DMS53 (cell line): ENCODE measurements at places on chromosomes 1 and 21.

- DNase-seq, result peak; percentile 79
Measured at GRCh38 chr1:101769520-101769919, 227.2 kb downstream of the OLFM3 start.

GRCh38 chr1:15357612-15358207 lies 52.0 kb upstream of the EFHD2 start:
- DNase-seq, result no peak

DNA sequence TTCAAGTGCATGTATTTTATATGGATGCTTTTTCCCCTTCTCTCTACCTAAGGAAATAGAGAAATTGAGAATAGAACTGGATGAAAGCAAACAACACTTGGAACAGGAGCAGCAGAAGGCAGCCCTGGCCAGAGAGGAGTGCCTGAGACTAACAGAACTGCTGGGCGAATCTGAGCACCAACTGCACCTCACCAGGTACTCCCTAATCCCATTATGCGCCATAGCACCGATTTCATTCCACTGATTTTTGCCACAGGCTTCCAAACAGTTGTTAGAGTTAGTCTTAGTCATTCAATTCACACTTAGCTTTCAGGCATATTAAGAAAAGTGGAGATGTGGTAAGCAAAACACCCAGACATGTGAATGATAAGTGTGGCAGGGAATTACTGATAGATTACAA lies 122.8 kb downstream of the SDCCAG8 start:
- no peak for DNase-seq

DNA sequence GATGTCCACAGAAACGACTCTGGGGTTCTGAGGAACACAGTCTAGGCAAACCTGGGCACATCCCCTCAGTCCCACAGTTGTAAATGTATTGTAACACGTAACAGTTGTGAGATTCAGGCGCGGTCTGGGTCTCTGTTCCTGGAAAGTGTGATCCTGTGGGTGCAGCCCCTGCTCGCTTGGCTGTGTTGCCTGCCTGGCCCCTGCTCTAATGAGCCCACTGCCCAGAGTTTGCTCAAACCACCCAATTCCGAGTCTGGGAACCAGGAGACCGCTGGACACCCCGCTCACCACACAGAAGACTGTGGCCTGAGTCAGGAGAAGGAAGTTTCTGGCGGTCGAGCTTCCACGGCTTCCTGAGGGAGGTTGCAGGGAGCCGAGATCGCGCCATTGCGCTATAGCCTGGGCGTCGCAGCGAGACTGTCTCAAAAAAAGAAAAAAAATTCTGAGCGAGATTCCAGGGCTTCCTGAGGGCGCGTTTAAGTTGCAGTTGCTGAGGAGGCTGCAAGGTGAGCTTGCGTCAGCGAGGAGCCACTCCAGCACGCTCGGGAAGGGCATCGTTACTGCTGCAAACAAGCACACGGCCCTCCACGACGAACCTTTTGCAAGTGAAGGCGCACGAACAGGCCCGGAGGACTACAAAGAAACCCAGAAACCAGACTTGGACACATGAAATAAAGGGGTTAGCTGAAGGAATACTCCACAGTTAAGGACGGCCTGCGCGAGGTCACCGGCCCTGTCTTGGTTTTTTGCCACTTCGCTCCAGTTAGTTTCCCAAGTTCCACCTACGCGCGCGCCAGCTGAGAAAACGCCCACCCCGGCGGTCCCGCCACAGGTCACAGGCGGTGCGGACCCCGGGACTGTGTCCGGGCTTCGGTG lies 1.1 kb downstream of the C21orf58 start:
- DNase-seq, result peak; percentile 63

- DNase-seq, result no peak
Measured at GRCh38 chr1:246838118-246838456, 93.7 kb downstream of the AHCTF1 start.

- peak; percentile 75 for DNase-seq
Measured at GRCh38 chr1:180343921-180344769, 114.1 kb downstream of the LHX4 start.

- peak; percentile 66 for DNase-seq
Measured at GRCh38 chr1:11804666-11805421, 920 bp downstream of the MTHFR start.

DNA sequence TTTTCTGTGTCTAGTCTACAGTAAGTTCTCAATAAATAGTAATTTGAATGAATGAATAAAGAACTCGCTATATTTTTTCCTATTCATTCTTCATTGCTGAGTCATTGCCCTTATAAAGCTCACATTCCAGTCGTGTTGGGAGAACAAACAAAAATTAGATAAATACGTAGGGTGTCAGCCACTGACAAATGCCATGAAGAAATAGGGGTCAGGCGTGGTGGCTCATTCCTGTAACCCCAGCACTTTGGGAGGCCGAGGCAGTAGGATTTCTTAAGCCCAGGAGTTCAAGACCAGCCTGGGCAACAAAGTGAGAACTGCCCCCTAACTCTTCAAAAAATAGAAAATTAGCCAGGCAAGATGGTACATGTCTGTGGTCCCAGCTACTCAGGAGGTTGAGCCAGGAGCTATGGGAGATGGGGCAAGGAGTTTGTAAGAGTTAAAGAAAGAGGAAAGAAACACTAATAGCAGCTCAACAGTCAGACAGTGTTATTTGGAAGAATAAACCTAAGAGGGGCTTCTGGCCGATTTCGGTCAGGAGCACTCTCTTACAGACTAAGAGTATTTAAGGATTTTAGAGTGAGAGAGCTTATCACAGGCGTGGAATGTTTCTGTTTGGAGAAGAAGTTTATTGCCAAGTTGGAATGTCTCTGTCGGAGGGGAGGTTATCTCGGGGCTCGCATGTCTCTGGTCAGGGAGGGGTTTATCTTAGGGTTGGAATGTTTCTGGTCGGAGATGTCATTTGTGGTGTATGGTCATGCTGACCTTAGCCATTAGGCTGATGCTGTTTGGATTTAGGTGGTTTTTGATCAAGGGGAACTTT lies 1.8 kb upstream of the CHML start:
- peak; percentile 45 for DNase-seq

DNA sequence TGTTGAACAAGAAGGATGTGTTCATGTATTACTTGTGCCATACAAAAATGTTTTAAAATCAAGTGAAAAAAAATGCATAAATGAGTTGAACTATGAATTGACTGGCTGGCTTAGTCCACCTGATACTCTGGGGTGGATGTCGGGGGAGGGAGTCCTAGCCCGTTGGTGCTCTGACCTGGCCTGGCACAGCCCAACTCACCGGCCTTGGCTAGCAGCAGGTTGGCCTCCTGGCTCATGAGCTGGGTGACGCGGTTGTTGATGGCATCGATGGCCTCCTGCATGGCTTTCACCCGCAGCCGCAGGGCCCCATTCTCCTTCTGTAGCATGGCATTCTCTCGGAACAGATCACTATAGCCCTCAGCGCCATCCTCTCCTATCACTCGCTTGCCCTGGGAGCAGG lies 21.6 kb downstream of the KIF21B start:
- DNase-seq, result peak; percentile 62

DNA sequence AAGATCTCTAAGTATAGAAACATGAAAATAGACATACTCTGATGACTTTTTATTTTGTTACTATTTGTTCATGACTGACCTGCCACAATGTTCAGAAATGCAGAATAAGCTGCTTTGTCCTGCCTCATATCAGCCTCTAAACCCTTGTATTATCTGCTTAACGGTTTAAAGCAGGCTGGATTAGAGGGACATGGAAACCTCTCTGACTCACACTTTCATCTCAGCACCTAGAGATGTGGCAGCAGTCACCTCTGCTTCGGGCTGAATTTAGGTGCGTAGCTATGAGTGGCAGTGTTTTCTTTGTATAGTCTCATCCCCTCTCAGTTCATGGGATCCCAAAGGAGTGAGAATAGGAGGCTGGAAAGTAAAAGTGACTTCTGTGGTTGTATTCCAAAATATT lies 255.4 kb downstream of the RGS7 start:
- no peak for DNase-seq

GRCh38 chr1:216847397-216848036 lies 124.3 kb upstream of the ESRRG start:
- DNase-seq, result no peak

DNA sequence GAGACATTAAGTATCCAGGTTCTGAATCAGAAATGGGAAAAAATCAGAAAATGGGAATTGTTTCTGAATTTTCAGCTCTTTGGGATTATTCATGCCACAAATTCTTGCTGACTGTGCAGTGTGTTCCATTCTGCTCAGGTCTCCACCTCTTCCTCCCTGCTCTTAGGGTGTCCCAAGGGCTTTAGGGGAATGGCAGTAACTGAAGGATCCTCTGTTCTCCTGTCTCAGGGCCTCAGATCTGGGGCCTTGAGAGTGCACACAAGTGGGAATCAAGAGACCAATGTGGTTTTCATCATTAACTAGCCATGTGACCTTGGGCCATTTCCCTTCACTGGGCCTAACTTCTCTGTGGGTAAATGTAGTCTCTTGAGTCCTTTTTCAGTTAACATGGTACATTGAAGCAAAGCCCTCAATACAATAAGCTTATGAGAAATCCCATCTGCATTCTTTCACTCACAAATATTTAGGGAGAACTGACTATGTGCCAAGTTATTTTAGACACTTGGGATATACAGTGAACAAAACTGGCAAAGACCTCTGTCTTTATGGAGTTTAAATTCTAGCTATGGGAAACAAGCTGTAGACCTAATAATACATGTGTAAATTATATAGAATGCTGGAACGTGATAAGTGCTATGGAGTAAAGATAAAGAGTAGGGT lies 75.7 kb upstream of the SPATA6 start:
- DNase-seq, result no peak

- DNase-seq, result no peak
Measured at GRCh38 chr1:96388421-96389310, 332.9 kb upstream of the PTBP2 start.

DNA sequence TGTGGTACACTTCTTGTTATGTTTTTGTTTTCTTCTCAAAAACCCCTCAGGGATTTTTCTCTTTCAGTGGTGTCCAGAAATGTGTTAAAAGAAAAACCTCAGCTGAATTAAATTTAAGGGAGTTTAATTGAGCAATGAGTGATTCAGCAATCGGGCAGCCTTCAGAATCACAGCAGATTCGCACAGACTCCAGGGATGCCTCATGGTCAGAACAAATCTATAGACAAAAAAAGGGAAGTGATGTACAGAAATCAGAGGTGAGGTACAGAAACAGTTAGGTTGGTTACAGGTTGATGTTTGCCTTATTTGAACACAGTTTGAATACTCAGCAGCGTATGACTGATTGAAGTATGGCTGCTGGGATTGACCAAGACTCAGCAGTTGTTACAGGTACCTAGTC lies 86.2 kb downstream of the TLR5 start:
- no peak for DNase-seq

DNA sequence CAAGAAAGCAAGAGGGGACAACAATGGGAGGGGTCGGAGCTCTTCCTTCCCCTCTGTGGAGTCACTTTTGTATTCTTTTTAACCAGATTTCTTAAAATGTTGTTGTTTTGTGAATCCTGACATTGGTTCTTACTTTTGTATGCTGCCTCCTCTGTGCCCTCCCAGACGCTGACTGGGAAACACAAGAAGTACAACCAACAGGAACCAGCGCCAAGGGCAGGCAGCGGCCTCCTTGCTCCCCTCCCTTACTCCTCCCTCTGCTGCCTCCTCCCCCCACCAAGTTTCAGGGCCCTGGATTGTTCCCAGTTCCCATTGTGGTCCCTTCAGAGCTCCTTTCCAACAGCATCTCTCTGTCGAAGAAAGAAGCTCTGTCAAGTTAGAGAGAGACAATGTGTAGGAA lies 111.1 kb downstream of the BRINP2 start:
- DNase-seq, result no peak

GRCh38 chr1:207097871-207098324 lies 6.1 kb upstream of the C4BPA start:
- DNase-seq, result no peak

DNA sequence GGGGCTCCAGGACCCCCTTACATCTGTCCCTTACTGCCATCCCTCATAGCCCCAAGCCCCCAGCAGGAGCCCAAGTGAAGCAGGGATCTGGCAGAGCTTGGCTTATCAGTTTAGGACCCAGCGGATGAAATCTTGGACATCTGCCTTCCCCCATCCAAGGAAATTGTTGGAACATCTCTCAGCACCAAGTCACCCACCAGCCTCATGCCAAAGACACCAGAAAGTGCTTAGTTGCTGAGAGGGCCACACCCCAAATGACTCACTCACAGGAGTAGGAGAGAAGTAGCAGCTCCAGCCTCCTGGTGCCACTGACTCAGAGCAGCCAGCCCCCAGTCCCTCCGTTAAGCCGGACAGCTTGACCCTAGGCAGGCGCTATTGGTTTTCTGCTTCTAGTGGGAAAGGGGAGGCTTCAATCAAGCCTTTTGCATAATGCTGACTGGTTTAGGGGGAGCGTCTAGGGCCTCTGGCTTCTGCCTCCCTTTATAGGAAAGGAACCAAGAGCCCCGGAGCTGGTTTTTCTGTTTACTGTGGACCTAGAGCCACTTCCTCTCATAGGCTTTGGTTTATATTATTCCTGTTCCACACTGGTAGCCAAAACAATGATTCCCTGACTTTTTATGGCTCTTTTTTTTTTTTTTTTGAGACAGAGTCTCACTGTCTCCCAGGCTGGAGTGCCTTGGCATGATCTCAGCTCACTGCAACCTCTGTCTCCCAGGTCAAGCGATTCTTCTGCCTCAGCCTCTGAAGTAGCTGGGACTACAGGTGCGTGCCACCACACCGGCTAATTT lies 114.2 kb upstream of the IPO9 start:
- peak; percentile 53 for DNase-seq

- no peak for DNase-seq
Measured at GRCh38 chr1:110343249-110343648, 4.1 kb downstream of the RBM15 start.

DNA sequence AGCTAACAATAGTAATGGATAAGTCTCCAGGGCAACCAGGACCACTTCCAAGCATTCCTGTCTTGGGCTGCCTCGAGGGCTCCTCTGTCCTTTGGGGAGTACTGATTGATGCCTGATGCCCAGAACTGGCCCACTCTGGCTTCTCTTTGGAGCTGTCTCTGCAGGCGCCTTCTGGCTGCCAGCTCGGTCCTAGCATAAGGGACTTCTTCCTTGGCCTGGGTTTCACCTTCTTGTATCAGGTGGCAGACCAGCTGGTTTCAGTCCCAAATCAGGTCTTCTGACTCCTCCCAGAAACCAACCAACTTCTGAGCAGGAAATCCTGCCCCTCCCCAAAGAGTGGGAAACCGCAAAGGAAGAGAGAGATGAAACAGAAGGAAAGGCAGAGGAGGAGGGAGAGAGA lies 10.6 kb downstream of the G0S2 start:
- DNase-seq, result no peak

DNA sequence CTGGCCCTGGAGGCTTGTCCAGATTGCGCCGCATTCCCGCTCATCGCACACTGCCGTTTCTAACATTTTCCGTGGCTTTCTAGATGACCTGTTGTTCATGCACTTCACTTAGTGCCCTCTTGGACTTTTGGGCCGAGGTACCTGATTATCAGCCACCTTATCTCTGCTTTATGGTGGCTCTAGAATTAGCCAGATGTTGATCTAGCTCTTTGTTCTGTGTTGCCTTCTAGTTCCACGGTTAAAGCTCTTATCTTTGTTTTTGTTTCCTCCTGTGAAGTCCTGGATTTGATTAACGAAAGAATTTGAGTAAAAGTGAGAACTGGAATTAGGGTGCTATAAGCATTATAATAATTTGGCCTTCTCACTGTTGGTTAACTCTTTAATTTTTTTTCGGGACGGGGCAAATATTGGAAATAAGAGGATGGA lies 945 bp downstream of the RNPEP start:
- no peak for DNase-seq
